ENCODE measurements at places on chromosomes 6 and 20.

GRCh38 chr6:27066802-27067201, 180.7 kb upstream of the PRSS16 start:
- DNase-seq = no peak

GRCh38 chr6:11496152-11497060, 41.1 kb upstream of the TMEM170B start:
- peak; percentile 41 for DNase-seq

DNA sequence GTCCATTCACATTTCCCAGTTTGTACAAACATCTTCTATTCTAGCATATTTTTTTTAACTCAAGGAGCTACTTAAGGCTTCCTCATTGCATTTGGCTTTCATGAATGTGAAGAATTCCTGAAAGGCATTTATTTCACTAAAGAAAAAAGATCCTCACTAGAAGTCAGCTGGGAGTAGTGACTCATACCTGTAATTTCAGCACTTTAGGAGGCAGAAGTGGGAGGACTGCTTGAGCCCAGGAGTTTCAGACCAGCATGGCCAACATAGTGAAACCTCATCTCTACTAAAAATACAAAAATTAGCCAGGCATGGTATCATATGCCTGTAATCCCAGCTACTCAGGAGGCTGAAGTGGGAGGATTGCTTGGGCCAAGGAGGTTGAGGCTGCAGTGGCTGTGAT, 30.9 kb upstream of the XRN2 start:
- no peak for DNase-seq

- no peak for DNase-seq
These were observed 52.1 kb upstream of the BEND6 start for GRCh38 chr6:56902641-56903464.

GRCh38 chr6:166410426-166410935, 27.7 kb upstream of the MPC1 start:
- no peak for DNase-seq

- DNase-seq = no peak
These were observed 12.1 kb downstream of the TMEM181 start for GRCh38 chr6:158571826-158572652.

DNA sequence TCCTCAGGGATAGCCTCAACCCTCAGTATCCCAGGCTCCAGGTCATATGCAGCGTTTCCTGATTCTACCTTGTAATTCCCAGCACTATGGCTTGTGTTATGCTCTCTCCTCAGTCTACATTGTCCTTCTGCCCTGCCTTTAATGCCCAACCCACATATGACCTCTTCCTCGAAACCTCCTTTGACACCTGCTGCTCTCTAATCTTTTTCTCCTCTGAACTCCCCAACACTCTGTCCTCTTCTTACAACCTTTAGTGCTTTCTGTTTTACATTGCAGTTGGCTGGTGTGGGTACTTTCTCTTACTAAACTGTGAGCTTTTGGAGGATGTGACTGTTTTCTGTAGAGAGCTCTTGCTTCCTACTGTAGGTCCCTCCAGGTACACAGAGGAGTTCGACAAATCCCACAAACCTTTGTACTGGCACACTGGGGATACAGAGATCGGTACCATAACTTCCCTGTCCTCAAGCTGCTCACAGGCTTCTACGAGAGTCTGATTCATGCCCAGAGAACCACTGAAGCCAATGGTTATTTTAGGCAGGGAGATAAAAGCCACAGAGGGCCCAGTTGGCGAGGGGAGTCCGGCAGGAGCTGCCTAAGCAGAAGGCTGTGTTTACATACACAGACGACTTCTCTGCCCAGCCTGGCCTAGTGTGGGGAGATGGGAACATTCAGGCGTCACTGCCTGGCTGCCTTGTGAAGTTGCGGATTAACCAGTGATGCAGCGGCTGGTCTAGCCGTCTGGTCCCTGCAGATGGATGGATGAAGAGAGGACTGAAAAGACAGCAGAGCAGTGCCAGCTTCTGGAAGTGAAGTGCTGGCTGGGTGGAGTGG, 8.4 kb upstream of the EPB41L1 start:
- no peak for DNase-seq

DNA sequence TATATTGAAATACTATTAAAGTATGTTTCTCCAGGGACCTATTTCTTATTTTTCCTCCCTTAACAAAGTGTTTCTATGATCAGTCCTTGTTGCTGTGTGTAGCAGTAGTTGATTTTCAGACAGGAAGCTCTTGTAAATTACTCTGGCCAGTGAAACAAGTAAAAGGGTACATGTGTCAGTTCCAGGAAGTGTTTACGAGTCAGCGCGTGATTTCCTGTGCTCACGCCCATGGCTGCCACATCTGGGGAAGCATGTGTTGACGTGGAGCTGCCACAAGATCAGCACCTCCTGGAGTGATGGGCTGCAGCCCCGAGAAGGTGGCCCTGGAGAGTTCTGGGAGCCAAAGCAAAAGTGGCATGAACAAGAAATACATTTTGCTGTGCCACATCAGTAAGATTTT, 38.6 kb upstream of the GGTLC1 start:
- peak; percentile 66 for DNase-seq

DNA sequence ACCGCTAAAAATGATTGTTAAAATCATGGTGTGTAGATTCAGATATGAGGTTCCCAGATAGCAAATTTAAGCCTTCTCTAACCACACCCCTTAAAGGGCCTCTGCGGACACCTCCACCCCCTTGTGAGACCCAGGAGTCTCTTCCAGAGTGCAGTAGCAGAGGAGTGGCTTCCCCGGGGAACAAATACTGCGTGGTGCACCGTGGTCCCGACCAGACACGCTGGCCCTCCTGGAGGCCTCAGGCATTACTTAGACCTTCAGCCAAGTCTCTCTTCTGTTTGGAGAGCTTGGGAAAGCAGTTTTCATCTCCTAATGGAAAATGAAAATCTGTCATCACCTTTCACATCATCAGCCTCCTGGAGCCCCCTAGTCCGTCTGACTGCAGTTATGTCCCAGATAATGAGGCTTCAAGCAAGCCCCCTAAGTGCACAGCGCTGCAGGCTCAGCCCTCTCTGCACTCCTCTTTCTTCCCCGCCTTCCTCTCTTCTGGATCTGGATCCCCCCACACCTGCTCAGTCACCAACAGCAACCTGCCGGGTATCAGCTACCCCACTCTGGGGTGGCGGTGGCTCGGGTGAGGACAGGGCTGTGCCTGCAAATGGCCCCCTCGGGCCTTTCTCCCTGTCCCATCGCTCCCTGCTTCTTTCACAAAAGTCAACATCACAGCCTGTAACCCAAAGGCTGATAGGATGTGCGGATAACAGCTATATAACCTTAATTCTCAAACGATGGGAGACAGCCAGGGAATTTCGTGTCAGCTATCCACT, 58.8 kb upstream of the TAGAP start:
- no peak for DNase-seq

Measured in activated CD8-positive, alpha-beta memory T cell treated with anti-CD3 and anti-CD28 coated beads for 4 hours (primary cell).